ENCODE measurements at places on chromosomes 3 and 15.

DNA sequence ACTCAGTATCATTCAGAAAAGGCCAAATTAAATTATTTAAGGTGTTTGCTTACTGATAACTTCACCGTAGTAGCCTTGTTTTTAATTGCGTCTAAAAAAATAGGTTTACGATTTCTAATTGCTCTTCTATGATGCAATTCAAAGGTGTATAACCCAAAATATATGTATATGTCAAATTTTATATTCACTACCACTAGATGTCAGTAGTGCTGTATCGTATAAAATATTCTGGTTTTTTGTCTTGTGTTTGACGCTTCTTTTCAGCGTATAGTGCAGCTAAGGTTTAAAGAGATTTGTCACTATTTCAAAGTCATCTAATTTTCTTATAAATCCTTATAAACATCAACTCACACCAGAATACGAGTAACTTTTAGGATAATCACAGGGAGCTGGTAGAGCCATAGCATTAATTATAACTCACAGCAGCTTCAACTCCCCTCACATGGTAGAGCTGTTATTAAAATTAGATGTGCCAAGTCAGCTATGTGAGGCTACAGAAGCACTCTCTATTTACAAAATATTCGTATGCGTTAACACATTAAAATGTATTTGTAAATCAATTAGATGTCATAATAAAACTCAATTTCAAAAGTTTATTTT, 3.5 kb downstream of the PFN2 start:
- peak; percentile 49 for DNase-seq

DNA sequence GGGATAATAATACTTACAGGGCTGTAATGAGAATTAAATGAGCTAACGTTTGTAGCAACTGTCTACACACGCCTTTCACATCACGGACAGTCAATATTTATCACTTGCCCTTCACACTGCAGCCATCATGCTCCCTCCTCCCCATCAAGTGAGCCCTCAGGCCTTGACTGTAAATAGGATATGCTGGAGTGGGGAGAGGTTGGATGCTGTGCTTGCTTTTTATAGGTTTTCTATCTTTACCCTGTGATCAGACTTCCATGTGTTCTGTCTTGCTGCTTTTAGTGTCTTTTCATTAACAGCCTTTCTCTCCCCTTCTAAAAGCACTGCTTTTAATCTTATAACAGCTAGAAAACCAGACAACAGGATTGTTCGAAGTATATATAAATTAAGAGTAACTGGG, 12.8 kb upstream of the MAGEF1 start:
- DNase-seq: no peak

GRCh38 chr15:58241872-58242271, 103.7 kb downstream of the AQP9 start:
- no peak for DNase-seq

DNA sequence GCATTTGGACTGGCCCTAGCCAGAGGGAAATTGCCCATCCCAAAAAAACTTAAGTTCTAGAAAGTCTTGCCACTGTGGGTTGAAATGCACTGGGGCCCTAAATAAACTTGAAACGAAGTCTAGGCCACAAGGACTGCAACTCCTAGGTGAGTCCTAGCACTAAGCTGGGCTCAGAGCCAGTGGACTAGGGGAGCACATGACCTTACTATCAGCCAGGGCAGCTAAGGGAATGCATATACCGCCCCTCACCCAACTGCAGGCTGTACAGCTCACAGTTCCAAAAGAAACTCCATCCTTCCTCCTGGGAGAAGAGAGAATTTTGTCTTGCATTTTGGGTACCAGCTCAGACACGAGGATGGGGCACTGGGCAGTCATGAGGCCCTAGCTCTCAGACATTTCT, 23.6 kb upstream of the TEX55 start:
- no peak for DNase-seq
